ENCODE measurements at places on chromosomes 6 and 20.

GRCh38 chr6:93932175-93932574 is 512.8 kb upstream of the EPHA7 start:
- no peak for DNase-seq

DNA sequence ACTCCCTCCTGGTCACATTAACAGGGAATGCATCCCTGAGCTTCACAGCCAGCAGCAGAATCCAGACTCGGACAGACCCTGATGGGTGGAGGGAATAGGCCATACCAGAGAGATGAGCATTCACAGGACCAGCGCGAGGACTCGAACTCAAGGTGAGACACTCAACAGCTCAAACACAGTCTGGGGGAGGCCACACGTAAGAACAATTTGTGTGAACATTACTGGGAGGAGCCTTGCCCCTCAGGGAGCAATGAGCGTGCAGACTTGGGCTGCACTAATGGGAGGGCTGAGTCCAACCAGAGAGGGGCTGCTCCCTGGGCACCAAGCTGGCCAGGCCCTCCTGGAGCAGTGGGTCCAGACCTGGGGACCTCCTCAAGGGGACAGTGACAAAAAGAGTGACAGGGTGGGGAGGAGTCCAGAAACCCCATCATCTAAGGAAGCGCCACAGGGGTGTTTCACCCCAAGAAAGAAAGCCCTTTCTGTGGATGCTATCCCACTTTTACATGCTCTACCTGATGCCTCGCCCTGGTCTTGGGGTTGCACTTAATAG is 118.4 kb downstream of the MRPL14 start:
- DNase-seq, result no peak

- DNase-seq, result no peak
Observed at GRCh38 chr20:19823216-19823615, 65.2 kb downstream of the RIN2 start.

DNA sequence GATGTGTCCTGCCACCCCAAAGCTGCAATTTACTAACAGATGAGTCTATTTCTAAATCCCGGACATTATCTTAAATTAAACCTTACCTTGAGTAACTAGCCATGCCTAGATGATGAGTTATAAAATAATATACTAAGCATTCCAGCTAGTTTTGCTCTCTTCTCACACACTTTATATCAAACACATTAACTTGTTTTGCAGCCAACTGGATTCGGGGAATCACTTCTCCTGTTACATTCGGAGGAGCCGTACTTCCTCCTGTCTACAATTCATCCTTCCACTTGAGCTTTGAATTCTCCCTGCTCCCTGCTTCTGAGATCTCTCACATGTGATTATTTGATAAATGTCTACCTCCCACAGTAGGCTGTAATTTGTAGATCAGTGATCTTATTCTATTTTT is 420.1 kb downstream of the GJA1 start:
- DNase-seq, result no peak

All from activated CD8-positive, alpha-beta memory T cell treated with anti-CD3 and anti-CD28 coated beads for 1 hour (primary cell).